ENCODE measurements at places on chromosomes 2 and 18.

GRCh38 chr2:229610333-229610732 lies 104.0 kb downstream of the DNER start:
- DNase-seq, result no peak

DNA sequence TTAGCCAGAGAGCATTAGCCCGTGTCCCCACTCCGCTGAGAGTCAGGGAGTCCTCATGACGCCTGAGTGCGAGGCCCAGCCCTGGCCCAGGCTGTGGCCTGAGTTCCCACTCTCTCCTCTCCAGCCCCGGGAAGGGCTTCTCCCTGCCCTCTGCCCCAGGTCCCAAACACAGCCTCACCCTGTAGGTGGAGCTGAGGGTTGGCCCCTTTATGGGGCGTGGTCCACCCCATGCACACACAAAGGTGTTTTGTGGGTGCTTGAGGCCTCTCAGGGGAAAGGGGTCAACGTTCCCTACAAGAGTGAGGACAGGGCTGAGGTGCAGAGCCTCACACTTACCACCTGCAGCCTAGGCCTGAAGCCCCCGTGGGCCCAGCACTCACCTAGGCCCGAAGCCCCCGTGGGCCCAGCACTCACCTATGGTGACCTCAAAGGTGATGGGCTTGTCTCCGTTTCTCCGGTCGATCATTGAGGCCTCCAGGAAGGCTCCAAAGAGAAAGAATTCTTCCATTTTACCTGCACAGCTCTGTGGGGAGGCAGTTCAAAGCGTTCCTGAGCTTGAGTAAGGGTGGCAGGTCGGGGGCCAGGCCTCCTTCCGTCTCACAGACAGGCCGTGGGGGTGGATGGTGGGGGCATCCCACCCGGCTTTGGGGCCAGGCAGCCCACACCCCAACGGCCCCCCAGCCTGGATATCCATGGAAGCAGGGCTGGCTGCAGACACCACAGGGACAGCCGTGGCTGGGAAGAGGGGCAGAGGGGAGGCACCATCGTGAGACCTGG lies 2.1 kb upstream of the OTOF start:
- DNase-seq, result no peak

DNA sequence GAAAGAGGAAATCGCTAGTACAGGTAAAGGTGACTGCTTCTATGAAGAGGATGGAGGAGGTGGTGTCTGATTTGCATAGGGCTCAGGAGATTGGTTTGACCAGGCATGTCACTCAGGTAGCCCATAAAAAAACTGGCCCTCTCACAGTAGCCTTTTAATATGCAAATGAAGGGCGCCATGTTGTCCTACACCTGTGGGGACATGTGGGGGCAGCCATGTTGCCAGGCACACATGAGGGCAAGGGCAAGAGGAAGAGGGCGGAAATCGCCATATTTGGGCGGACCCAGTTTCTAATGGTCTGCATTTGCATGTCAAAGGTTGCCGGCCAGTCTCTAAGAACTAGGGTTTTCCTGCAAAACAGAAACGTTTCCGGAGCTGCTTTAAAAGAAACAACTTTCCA lies 1330.6 kb downstream of the DSC3 start:
- no peak for DNase-seq

DNA sequence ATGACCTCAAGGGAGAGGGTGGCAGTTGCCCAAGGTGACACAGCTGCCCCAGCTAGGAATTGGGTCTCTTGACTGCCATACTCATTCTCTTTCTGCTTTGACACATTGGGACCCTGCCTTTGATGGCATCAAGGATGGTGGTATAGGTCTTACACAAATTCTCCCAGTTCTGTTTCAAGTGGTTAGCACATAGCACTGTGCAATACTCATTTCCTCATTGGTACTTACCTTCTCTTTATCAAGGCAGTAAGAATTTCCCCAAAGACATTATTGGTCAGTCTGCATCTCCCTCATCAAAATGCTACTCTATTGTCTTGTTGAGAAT lies 35.9 kb upstream of the CCDC93 start:
- DNase-seq, result no peak

- no peak for DNase-seq
These were observed 83.7 kb upstream of the RND3 start for GRCh38 chr2:150571121-150571520.

- no peak for DNase-seq
These were observed 671.2 kb downstream of the LRRTM4 start for GRCh38 chr2:76851000-76851399.
